Activated B cell treated with CpG ODN at 0.5 μM for 24 hours (primary cell): ENCODE measurements at places on chromosomes 1 and 21. TPM values are rescaled to one million over a fixed set of nuclear protein-coding genes. Genes with fewer than 3 reads are reported as not detected.

The LAD1 gene
- total RNA-seq = 0.10 TPM in 1 of 2 replicates, not detected in the other

The IVNS1ABP gene
- 130 and 149 TPM in 2 replicates for total RNA-seq

The SLC26A9 gene
- total RNA-seq = not detected in 2 replicates

The CNR2 gene
- 44.5 and 51.0 TPM in 2 replicates for total RNA-seq

DNA sequence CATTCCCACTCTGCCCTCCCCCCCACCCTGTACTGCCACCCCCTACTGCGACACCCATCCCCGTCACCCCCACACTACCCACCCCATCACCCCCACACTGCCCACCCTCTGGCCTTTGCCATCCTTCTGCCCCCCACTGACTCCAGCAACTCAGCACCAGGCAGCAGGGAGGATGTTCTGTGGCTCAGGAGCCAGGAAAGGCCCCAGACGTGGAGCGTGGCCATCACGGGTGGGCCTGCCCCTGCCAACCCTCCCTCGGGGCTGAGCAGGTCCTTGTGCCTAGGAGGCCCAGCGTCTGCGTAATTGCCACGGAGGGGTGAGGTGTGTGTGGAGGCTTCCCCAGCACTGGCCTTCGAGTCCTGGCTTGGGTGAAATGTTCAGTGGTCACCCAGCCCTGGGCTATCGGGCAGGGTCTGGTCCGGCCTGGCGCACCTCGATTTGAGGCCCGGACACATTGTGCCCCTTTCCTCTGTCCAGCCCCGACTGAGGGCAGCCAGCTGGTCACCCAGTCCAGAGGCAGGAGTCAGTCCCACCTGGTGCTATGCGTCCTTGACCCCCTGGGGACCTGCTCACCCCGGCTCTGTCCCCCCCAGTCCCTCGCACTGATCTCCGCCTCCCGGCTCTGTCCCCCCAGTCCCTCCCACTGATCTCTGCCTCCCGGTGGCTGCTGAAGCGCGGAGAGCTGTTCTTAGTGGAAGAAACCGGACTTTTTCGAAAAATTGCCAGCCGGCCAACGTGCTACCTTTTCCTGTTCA is 23.0 kb downstream of the ARHGEF16 start:
- H3K4me3 ChIP-seq = no peak overlapping the region
- no peaks in the 10 kb centered on the region for H3K27me3 ChIP-seq
- no peaks in the 10 kb centered on the region for H3K4me1 ChIP-seq
- H3K36me3 ChIP-seq = no peaks in the 10 kb centered on the region
- no peak for DNase-seq
- no peak overlapping the region for H3K27ac ChIP-seq

GRCh38 chr21:46328151-46328550 is 4.2 kb downstream of the PCNT start:
- no peak overlapping the region for H3K4me3 ChIP-seq
- peaks cover 33% of the 10 kb centered on the region for H3K36me3 ChIP-seq
- no peak overlapping the region for H3K27ac ChIP-seq
- H3K27me3 ChIP-seq = no peaks in the 10 kb centered on the region
- no peak for DNase-seq

DNA sequence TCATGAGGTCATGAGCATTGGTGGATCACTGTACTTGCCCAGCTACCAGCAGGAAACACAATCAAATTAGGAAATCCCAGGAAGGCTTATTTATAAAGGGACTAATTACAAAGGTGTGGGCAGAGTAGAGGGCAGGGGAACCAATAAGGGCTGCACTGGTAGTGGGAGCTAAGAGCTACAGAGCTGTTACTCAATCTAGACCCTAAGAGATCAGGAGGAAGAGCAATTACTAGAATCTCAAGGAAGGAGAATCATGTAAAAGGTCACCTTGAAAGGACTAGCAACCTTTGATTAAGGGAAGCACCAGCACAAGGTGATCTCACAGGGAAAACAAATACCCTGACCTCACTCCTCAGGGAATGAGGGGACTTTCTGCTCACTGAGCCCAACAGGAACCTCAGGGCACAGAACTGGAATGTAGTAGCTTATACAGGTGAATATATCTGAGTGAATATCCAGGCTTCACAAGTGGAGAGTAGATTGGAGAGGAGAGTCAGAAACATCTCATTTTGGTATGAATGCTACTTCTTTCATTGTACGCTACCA is 66.8 kb downstream of the SAMSN1 start:
- H3K4me1 ChIP-seq = peaks cover 27% of the 10 kb centered on the region
- peaks cover 2% of the 10 kb centered on the region for H3K36me3 ChIP-seq
- H3K27me3 ChIP-seq = no peaks in the 10 kb centered on the region
- no peak for DNase-seq

- DNase-seq = no peak
- H3K4me3 ChIP-seq = no peak overlapping the region
- H3K27me3 ChIP-seq = peaks cover 10% of the 10 kb centered on the region
- no peaks in the 10 kb centered on the region for H3K4me1 ChIP-seq
Observed at GRCh38 chr1:147480565-147480935, 60.8 kb upstream of the BCL9 start.

DNA sequence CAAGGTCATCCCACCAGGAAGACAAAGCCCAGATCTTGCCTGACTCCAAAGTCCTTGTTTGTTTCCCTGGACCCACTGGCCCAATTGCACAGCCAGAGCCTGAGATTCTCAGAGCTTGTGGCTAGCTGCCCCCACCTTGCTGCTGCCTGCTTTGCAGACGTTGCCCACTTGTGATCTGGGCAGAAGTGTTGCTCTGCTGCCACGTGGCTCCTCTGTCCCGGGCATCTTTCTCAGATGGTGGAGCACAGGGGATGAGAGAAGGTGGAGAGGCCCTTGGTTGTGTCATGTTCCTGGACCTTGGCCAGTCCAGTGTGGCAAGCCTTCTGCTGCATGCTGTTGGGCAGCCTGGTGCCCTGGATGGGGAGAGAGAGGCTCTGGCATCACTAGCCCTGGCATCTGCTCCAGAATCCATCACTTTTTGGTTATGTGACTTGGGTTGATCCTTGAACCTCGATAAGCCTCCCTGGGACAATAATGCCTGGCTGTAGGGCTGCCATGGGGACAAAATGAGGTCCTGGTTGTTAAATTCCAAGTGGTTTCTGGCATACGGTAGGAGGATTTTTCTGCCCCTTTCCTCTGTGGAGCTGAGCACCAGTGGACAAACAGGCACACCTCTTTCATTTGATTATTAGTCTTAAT is 1.5 kb upstream of the NR0B2 start:
- H3K36me3 ChIP-seq = no peaks in the 10 kb centered on the region
- no peak for DNase-seq
- H3K4me3 ChIP-seq = no peak overlapping the region
- no peaks in the 10 kb centered on the region for H3K27me3 ChIP-seq
- no peak overlapping the region for H3K27ac ChIP-seq
